ENCODE measurements at places on chromosomes 12 and 14. TPM values are rescaled to one million over a fixed set of nuclear protein-coding genes. Genes with fewer than 3 reads are reported as not detected.
A peak's percentile ranks its signal among the peaks of the same experiment; 100 is the strongest.

Gene MAP3K9
- 1.4 TPM for total RNA-seq

Gene NAV3
- total RNA-seq, result 8.5 TPM

Gene LUM
- 481 TPM for total RNA-seq

Gene ERP27
- total RNA-seq, result 0.70 TPM

Gene SLC6A15
- not detected for total RNA-seq

DNA sequence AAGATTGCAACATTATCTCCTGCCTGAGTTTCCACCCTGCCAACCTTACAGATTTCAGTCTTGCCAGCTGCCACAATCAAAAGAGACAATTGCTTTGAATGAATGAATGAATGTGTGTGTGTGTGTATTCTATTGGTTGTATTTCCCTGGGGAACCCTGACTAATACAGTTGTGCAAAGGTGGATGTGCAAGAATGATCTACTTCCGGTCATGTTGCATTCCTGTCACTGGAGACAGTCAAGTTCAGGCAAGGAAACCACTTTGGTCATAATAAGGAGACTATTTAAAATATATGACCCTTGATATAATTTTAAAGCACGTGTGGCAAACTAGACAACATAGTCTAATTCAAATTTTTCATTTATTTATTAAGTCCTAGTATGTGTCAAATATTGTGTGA is 13.1 kb downstream of the RERG start:
- H3K4me3 ChIP-seq, result no peak overlapping the region
- peaks cover 52% of the 10 kb centered on the region for H3K36me3 ChIP-seq
- no peak for DNase-seq
- no peaks in the 10 kb centered on the region for H3K27me3 ChIP-seq
- H3K27ac ChIP-seq, result peak overlapping the region; percentile 93

DNA sequence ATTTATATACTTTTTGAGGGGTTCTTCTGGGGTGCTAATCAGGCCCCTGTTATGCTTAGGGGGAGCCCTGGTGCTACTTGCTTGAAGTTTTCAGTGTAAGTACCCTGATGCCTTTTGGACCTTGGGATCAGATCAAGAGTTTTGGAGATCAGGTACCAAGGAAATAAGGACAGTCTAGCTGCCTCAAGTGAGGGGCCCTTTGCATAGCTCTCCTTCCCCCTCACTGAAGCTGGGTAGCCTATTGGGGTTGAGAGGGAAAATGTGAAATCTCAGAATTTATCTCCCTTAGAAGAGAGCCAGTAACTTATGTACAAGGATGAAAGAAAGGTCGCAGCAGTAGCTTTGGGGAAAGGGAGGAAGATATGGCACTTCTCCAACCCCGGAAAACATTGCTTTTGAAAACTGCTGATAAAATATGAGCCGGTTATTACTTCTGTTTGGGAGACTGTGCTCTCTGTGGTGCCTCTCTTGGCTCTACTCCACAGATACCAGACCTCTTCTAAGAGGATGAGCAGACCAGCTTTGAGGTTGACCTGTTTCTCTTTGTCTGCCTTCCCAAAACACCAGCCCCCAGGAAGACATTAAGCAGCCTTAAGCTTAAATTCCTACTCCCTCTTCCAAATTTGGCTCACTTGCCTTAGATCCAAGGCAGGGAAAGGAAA is 8.8 kb upstream of the AMHR2 start:
- peaks cover 20% of the 10 kb centered on the region for H3K36me3 ChIP-seq
- peaks cover 33% of the 10 kb centered on the region for H3K4me1 ChIP-seq
- no peak for DNase-seq
- no peak overlapping the region for H3K4me3 ChIP-seq
- H3K27me3 ChIP-seq, result no peaks in the 10 kb centered on the region

- H3K4me1 ChIP-seq, result peaks cover 4% of the 10 kb centered on the region
Measured at GRCh38 chr12:4556735-4557530, 5.1 kb upstream of the DYRK4 start.

GRCh38 chr12:52295663-52296062 is 4.3 kb upstream of the KRT81 start:
- no peak overlapping the region for H3K27ac ChIP-seq
- H3K4me3 ChIP-seq, result no peak overlapping the region
- H3K36me3 ChIP-seq, result no peaks in the 10 kb centered on the region
- DNase-seq, result peak; percentile 0

GRCh38 chr12:40768125-40768864 is 76.1 kb downstream of the CNTN1 start:
- no peak overlapping the region for H3K4me3 ChIP-seq
- H3K27ac ChIP-seq, result no peak overlapping the region
- DNase-seq, result no peak

DNA sequence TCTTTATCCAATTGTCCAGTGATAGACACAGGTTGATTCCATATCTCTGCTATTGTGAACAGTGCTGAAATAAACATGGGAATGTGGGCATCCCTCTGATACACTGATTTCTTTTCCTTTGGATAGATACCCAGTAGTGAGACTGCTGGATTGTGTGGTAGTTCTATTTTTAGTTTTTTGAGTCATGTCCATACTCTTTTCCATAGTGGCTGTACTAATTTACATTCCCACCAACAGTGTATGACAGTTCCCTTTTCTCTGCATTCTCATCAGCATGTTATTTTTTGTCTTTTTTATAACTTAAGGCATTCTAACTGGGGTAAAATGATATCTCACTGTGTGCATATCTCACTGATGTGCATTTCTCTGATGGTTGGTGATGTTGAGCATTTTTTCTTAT is 24.8 kb upstream of the VASH1 start:
- H3K4me3 ChIP-seq, result no peak overlapping the region
- H3K27ac ChIP-seq, result no peak overlapping the region
- peaks cover 7% of the 10 kb centered on the region for H3K27me3 ChIP-seq
- no peaks in the 10 kb centered on the region for H3K36me3 ChIP-seq

- no peak for DNase-seq
- peak overlapping the region; percentile 89 for H3K27ac ChIP-seq
- peaks cover 48% of the 10 kb centered on the region for H3K4me1 ChIP-seq
Measured at GRCh38 chr14:70909733-70910614, 2.7 kb downstream of the PCNX1 start.

GRCh38 chr12:50242751-50243191 is 40.5 kb downstream of the LIMA1 start:
- H3K27ac ChIP-seq, result peak overlapping the region; percentile 84
- peaks cover 47% of the 10 kb centered on the region for H3K4me1 ChIP-seq
- H3K27me3 ChIP-seq, result no peaks in the 10 kb centered on the region
- H3K36me3 ChIP-seq, result peaks cover 6% of the 10 kb centered on the region
- no peak overlapping the region for H3K4me3 ChIP-seq

DNA sequence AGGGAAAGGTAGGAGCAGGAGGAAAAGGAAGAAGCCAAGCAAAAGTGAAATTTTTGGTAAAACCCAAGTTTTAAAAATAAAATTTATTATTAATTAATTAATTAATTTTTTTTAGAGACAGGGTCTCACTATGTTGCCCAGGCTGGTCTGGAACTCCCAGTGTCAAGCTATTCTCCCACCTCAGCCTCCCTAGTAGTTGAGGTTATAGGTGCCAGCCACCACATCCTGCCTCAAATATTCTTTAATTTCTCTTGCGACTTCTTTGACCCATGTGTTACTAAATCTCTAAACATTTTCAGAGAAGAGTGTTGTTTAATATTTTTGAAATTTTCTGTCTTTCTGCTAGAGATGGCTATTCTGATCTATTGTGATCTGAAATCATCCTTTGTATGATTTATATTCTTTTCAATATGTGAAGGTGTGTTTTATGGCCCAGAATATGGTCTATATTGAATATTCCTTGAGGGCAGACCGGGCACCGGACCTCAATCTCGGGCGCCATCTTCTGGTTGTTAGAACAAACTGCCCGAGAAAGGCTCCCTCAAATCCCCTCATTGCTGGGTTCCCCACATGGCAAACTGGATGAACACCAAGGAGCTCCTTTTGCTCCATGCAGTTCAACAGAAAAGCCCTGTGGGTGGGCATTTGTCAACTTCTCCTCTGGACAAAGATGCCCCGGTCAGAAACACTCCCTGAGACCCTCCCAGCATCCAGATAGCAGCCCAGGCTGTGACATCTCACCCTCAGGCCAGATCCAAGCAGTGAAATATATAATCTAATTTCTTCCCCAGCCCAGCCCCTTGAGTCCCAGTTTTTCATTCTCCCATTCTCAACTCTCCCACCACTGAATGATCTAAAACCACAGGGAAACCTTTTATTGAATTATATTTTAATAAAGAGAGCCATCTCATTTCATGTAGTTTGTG is 110.5 kb downstream of the ASCL4 start:
- DNase-seq, result no peak
- no peaks in the 10 kb centered on the region for H3K4me1 ChIP-seq
- H3K27ac ChIP-seq, result no peak overlapping the region
- no peaks in the 10 kb centered on the region for H3K36me3 ChIP-seq

- H3K27ac ChIP-seq, result no peak overlapping the region
- no peaks in the 10 kb centered on the region for H3K36me3 ChIP-seq
- no peak for DNase-seq
- H3K4me1 ChIP-seq, result no peaks in the 10 kb centered on the region
- peaks cover 9% of the 10 kb centered on the region for H3K27me3 ChIP-seq
Measured at GRCh38 chr12:52741375-52742195, 35.6 kb downstream of the KRT76 start.

Measured in osteocyte (in vitro differentiated cells).